Activated T-helper 1 cell treated with anti-CD3 and anti-CD28 coated beads, Interleukin-12 subunit alpha, Interleukin-12 subunit beta, Interleukin-2, Interleukin-4 antibody, amounts not matched to agents 30 ng/mL and 10 ng/mL and 1 ng/mL, durations not matched to agents 14 hours and 24 hours and 36 hours (primary cell): ENCODE measurements at places on chromosomes 16 and 17. TPM values are rescaled to one million over a fixed set of nuclear protein-coding genes. Genes with fewer than 3 reads are reported as not detected.

ZNF624 gene
- 2.0 and 2.8 TPM in 2 replicates for total RNA-seq

KRT27 gene
- not detected in 2 replicates for total RNA-seq

SKAP1 gene
- total RNA-seq: 48.7 and 51.9 TPM in 2 replicates

GALR2 gene
- total RNA-seq: 3.6 and 3.7 TPM in 2 replicates

SOX15 gene
- 0.20 and 0.78 TPM in 2 replicates for total RNA-seq

KREMEN2 gene
- 0.10 and 0.18 TPM in 2 replicates for total RNA-seq

AOC2 gene
- total RNA-seq: 3.6 and 4.0 TPM in 2 replicates

KRT24 gene
- total RNA-seq: not detected in 2 replicates

JPH3 gene
- total RNA-seq: 0.15 TPM in 1 of 2 replicates, not detected in the other

KRTAP16-1 gene
- total RNA-seq: not detected in 2 replicates

TBC1D26 gene
- total RNA-seq: 0.05 TPM in 1 of 2 replicates, not detected in the other

CA7 gene
- 0.13 and 0.39 TPM in 2 replicates for total RNA-seq

ZNF750 gene
- total RNA-seq: not detected in 2 replicates

TAT gene
- total RNA-seq: not detected in 2 replicates

RRAD gene
- 0.83 and 0.93 TPM in 2 replicates for total RNA-seq

C16orf74 gene
- total RNA-seq: 0.17 TPM in 1 of 2 replicates, not detected in the other

CD300LG gene
- total RNA-seq: not detected in 2 replicates

COX6A2 gene
- not detected in 2 replicates for total RNA-seq

COQ9 gene
- total RNA-seq: 51.2 and 51.6 TPM in 2 replicates

PMM2 gene
- 82.9 and 88.7 TPM in 2 replicates for total RNA-seq

IKZF3 gene
- 22.8 and 25.1 TPM in 2 replicates for total RNA-seq

RNF222 gene
- total RNA-seq: not detected in 2 replicates

ACAP1 gene
- total RNA-seq: 260 and 266 TPM in 2 replicates

C16orf92 gene
- total RNA-seq: not detected in 2 replicates

GDPD1 gene
- total RNA-seq: 2.7 and 3.2 TPM in 2 replicates

CLEC18C gene
- total RNA-seq: 0.17 and 0.47 TPM in 2 replicates

KCNH6 gene
- total RNA-seq: not detected in 2 replicates

PHOSPHO1 gene
- total RNA-seq: 0.37 TPM in 1 of 2 replicates, not detected in the other

ITGB3 gene
- not detected in 2 replicates for total RNA-seq

QRICH2 gene
- 2.7 and 3.3 TPM in 2 replicates for total RNA-seq

CACNG3 gene
- total RNA-seq: not detected in 2 replicates

HAGHL gene
- total RNA-seq: 15.8 and 19.1 TPM in 2 replicates

C16orf90 gene
- total RNA-seq: not detected in 2 replicates

EPOP gene
- total RNA-seq: 56.5 and 58.8 TPM in 2 replicates

NF1 gene
- 30.0 and 31.5 TPM in 2 replicates for total RNA-seq

CRK gene
- total RNA-seq: 19.8 and 24.2 TPM in 2 replicates
